ENCODE measurements at places on chromosomes 13 and 19. TPM values are rescaled to one million over a fixed set of nuclear protein-coding genes. Genes with fewer than 3 reads are reported as not detected.
A peak's percentile ranks its signal among the peaks of the same experiment; 100 is the strongest.

CHAMP1 gene
- total RNA-seq = 7.7 TPM

TMC4 gene
- total RNA-seq = 0.97 TPM

CBARP gene
- 1.2 TPM for total RNA-seq

FCHO1 gene
- total RNA-seq = 0.24 TPM

LIM2 gene
- not detected for total RNA-seq

YJEFN3 gene
- total RNA-seq = 6.5 TPM

WDR87 gene
- not detected for total RNA-seq

RNF17 gene
- not detected for total RNA-seq

GRCh38 chr13:108985166-108985565 is 355.8 kb downstream of the MYO16 start:
- no peak for DNase-seq

GRCh38 chr19:39448271-39448670 is 2.9 kb downstream of the SUPT5H start:
- DNase-seq = no peak

DNA sequence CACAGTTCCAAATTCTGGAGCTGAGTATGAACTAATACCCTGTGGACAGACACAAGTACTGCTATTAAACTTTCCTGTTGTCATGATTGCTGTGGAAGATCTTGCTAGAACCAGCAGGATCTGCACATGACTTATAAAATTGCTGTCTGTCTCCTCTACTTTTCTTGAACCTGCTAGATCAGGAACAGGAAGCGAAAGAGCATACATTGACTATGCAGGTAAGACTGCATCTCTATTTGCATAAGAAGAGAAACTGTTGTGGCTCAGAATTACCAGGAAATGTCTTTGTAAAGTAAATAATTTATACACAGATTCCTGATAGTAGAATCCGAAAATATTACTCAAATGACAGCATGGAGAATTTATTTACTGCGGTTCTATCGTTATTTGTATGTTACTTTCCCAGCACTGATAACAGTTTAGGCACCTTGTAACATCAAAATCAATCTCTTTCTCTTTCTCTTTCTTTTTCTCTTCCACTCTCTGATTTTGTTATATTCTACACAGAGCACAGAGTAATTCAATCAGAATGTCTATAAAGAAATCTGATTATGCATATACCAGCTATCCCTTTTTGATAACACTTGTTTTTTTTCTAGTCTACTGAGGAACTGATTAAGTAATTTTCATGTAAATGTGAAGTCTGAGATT is 226.5 kb downstream of the MYO16 start:
- no peak for DNase-seq

DNA sequence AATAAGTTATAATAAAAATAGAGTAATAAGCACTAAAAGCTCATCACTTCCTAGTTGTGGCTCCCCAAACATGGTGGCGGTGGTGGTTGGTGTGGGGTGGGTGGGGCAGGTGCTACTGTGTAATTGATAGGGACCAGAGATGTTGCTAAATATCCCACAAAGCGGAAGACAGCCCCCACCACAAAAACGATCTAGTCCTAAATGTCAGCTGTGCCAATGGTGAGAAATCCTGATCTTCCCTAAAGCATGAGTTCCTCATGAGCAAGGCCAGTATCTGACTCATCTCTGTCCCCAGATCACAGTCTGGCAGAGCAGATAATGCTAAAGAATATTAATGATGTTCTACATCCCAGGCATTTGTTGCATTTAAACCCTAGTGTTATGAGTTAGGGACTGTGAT is 1.9 kb upstream of the EDDM13 start:
- DNase-seq = no peak

DNA sequence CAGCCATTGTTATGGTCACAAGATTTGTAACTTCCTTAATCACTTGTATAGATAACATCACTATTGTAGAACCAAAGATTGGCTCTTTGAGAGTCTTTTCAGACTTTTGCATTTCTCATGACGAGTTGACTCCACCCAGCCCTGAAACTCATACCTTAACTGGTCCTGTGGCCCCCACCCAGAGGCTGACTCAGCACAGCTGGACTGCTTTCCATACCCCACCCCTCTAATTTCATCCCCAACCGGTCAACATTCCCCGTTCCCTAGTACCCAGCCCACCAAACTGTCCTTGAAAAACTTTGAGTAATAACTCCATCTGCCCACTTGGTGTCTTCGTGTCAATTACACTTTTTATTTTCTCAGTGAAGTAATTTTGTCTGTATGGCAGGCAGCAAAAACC is 32.1 kb upstream of the SLITRK1 start:
- DNase-seq = no peak

DNA sequence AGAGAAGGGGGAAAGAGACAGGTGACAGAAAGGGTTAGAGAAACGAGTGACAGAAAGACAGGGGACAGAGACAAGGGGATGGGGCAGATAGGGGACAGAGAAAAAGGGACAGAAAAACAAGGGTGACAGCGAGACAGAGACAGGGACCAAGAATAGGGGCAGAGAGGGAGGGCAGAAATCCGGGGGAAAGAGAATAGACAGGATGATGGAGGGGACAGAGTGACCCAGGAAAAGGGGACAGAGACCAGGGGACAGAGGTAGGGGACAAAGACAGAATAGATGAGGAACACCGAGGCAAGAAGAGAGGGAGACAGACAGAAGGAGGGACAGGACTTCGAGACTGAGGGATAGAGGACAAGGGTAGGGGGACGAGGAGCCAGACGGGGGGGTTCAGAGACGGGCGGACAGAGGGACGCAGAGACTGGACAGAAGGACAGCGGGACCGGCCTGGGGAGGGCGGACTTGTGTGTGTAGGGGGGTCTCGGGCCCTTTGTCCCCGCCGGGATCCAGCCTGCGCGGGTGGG is 593 bp downstream of the CADM4 start:
- no peak for DNase-seq

DNA sequence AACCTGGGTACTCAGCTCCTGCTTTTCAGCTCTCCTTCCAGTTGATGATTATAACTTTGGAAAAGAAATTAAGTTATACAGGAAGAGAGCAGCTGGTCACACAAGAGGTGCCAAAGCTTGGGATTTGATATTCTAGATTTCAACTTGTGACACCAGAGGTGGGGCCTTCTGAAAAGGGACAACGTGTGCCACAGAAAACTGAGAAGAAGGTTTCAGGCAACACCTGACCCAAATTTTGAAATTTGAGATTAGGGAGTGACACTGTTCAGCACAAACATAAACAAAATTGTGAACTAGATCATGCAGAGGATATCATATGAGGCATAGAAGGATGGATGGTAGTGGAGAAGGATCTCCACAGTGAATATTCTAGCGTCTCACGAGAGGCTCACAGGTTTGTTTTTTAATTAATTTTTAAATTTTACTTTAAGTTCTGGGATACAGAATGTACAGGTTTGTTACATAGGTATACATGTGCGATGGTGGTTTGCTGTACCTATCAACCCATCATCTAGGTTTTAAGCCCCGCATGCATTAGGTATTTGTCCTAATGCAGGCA is 379.7 kb downstream of the ENOX1 start:
- DNase-seq = no peak

DNA sequence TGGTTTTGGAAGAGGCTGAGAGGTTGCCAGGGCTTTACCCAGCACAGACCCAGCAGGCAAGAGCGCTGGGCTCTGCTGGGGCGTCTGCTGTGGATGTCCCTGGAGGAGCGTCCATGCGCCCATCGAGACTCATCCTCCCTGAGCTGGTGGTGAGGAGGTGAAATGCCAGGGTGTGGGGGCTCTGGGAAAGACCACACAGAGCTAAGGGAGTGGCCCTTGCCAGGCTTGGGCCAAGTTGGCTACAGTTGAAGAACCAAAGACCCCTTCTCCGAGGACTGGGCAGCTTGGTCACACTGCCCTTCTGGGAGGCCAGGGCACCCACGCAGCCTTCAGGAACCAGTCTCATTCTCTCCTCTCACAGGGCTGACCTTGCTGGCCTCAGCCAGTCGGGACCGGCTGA is 24.6 kb upstream of the OVOL3 start:
- no peak for DNase-seq

GRCh38 chr13:75426421-75426820 is 55.5 kb downstream of the TBC1D4 start:
- no peak for DNase-seq

GRCh38 chr13:50668691-50669271 is 174.7 kb downstream of the DLEU7 start:
- no peak for DNase-seq

DNA sequence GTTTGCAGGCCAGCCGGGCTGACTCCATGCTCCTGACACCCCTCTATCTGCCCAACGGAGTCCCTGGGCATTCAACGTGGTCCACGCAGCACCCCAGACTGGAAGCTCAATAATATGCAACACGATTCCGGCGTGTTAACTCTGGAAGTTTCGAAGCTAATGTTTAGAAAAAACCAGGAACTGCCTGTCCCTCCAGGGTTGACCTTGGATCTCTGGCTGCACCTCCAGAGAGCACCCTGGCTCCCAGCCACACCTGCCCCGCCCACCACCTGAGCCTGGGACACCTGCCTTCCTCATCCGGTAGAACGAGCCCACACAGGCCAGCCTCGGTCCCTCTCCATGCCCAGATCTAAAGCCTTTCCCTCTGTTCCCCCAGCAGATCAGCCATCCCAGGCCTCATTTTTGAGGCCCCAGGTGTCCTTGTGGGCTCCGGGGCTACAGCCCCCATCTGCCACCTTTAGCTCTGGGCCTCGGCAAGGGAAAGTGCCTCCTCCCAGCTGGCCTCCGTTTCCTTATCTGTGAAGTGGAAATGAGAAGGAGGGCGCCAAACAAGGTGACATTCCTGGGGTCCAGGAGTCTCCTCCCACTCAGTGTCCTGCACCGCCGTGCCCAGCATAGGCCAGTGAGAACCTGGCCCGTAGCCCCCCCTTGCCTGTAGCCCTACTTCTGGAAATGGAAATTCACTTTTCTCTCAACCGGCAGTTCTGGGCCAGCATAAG is 38.7 kb downstream of the KLF2 start:
- peak; percentile 63 for DNase-seq

DNA sequence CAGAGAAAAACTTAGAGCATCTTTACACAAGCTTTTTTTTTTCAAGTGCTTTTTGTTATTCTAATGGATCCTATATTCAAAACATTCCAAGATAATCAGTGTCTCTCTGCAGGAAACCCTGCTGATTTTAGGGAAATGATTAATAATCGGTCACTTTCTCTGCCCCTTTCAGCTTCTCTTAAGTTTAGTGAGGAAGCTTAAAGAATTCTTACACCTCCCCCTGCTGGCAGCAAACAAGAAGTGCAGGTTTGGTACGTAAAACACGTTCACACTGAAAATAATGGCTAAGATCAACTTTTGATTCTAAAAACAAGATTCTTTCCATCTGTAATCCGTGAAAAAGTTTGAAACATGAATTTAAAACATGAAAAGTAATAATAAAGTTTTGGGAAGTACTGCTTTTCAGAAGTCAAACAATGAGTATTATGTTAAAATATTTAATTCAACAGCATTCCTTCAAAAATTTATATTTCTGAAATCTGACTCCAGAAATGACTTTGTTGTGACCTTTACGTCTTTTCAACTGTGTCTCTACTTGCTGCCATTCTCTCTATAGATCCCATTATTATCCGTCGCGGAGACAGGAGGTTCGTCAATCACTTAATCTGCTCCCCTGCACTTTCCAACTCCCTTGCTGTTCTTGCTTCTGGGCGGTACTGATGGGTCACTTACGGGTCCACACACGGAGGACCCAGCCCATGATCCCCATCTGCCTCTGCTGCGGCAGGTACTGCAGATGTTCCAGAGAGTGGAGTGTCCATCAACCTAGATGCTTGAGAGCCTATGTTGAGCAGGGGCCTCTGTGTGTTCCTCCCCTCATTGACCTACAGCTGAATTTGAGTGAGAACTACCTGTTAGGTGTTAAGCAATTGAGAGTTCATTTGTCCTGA is 203.1 kb upstream of the EDNRB start:
- DNase-seq = no peak

- no peak for DNase-seq
Measured at GRCh38 chr19:45340899-45341453, 426 bp downstream of the KLC3 start.

- no peak for DNase-seq
Measured at GRCh38 chr19:1130771-1131717, 27.2 kb downstream of the GPX4 start.

DNA sequence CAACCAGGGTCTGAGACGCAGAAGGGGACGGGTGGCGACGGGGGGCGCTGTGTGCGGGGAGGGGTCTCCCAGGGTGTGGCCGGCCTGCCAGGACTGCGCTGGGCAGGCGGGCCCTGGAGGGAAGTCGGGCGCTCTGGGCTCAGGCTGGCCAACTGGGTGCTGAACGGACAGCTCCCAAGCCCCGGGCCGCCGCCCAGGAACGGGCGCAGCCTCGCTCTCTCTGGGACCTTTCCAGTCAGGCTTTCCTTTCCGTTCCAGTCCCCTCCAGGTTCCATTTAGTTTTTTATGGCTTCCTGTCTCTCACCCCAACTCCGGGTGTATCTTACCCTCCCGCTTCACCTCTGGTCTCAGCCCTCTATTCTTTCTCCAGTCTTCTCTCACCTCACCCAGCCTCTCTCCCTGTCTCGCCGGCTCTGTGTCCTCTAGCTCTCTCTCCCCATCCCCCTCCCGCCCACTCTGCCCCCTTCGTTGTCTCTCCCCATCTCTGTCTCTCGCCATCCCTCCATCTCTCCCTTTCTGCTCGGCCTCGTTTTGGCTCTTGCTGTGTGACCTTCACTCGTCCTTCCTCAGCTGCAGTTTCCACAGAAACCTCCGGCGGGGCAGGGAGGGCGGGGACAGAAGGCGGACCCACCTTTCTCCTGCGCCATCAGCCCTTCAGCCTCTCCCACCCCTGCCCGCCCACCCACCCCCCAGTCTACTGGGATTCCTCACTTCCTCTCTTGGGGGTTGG is 3.3 kb upstream of the ATP1A3 start:
- peak; percentile 13 for DNase-seq

- DNase-seq = no peak
Measured at GRCh38 chr19:22628401-22628800, 5.7 kb upstream of the ZNF492 start.

DNA sequence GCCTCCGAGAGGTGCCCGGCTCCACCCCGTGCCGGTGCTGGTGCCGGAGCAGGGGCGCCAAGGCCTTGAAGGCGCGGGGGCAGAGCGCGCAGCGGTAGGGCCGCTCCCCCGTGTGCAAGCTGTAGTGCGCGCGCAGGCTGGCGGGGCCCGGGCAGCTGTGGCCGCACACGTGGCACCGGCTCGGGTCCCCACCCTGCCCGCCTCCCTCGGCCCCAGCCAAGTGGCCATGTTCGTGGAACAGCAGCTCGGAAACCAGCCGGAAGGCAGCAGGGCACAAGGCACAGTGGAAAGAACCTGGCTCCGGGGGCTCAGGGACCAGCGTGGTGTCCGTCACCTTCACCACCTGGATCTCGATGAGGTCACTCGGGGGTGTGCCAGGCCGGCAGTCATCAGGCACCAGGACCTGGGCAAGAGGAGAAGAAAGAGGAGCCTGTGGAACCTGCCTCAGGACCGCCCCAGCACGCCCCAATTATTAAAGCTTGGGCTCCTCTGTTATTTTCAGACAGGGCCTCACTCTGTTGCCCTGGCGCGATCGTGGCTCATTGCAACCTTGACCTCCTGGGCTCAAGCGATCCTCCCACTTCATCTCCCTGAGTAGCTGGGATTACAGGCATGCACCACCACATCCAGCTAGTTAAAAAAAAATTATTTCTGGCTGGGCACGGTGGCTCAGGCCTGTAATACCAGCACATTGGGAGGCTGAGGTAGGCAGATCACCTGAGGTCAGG is 2.0 kb downstream of the ZNF784 start:
- no peak for DNase-seq

- no peak for DNase-seq
Measured at GRCh38 chr13:73177916-73178565, 119.2 kb downstream of the KLF5 start.

GRCh38 chr13:99575376-99576120 is 74.3 kb downstream of the TM9SF2 start:
- no peak for DNase-seq

- no peak for DNase-seq
Measured at GRCh38 chr13:77930430-77930829, 11.8 kb upstream of the EDNRB start.

All from Right ventricle myocardium inferior (tissue), 1 donor.